ENCODE measurements at places on chromosomes 3 and 15. TPM values are rescaled to one million over a fixed set of nuclear protein-coding genes. Genes with fewer than 3 reads are reported as not detected.
A peak's percentile ranks its signal among the peaks of the same experiment; 100 is the strongest.

DNA sequence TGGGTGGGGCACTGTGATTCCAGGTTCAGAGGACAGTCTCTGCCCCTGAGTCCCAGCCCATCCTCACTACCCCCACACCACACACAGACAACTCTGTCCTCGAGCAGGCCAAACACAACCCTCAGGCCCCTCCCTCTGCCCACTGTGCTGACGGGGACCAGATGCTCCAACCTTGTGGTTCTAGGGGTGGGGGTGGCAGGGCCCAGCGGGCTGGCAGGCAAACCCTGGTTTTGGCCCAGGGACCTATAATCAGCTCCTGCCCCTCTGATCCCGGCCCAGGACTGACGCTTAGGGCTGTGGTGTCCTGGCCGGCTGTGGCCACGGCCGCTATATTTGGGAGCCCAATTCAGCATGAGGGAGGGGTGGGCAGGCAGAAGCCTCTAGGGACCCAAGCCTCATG, 5.0 kb upstream of the MYL3 start:
- DNase-seq: no peak

DNA sequence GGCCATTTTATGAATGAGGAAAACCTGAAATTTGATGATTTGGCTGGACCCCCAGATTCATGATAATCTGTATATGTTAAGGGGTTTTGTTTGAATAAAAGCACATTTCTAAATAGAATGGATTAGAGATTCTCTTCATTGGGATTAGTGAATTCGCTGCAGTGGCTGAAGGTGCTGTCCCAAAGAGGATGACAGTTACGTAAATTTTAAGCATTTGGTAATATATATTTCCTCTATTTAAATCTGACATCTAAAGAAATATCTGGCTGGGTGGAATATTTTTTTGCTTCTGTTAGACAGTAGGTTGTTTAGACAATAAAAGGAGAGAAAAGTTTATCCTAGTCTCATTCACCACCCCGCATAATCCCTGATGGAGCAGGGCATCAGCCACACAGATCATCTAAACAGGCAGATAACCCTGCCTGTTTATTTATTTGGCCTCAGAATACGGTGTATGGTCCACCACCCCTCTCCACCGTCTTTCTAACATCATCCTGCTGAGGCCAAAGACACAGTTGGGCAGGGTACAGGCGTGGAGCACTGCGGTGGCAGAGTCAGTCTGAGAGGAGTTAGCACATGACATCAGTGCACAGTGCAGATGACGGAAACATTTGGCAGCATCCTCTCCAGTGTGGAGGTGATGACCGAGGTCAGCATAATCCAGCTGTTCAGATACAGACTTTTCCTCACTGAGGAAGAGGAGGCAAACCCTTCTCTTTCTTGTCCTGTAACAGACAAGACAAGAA, 20.4 kb upstream of the NFKBIZ start:
- peak; percentile 85 for DNase-seq

- DNase-seq: no peak
These were observed 173.5 kb downstream of the VGLL4 start for GRCh38 chr3:11470031-11470853.

DNA sequence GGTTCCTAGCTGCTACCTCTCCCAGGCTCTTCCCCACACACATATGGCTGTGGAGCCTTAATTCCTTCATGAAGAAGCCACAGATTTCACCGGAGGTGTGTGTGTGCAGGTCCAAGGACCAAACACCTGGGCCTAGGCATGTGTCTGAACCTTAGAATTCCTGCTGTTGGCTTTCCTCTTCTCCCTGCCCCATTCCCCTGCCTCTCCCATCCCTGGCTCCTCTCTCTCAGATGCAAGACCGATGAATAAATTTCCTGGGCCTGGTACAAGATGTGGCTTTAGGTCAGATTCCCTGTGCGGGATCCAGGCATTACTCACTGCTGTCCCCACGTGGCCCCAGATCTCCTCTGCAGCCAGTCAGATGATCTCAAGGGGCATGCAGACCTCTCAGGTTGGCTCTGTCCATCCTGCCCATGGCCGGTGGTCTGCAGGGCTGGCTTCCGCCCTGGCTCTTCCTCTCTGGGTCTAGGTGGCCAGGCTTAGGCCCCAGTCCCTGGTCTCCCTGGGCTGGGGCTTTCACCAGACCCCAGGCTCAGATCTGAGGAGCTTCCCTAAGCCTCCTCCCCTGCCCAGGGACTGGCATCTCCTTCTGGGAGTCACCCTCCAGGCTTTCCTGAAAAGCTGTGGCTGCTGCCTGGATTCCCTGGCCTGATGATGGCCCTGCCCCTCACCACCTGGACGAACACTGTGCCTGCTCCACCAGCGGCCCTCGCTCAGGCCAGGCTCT, 20.5 kb downstream of the CCR9 start:
- no peak for DNase-seq

- no peak for DNase-seq
These were observed 59.4 kb upstream of the XRN1 start for GRCh38 chr3:142507241-142507640.

- DNase-seq: no peak
These were observed 605.0 kb upstream of the CBLB start for GRCh38 chr3:106473576-106474475.

CNTN4 gene
- 1.7 TPM for total RNA-seq

CHDH gene
- total RNA-seq: 1.2 TPM

ASB14 gene
- not detected for total RNA-seq

GOLGA8S gene
- 0.26 TPM for total RNA-seq

CLASP2 gene
- 77.8 TPM for total RNA-seq

ACTRT3 gene
- total RNA-seq: 0.92 TPM
